ENCODE measurements at places on chromosomes 7 and 10.

DNA sequence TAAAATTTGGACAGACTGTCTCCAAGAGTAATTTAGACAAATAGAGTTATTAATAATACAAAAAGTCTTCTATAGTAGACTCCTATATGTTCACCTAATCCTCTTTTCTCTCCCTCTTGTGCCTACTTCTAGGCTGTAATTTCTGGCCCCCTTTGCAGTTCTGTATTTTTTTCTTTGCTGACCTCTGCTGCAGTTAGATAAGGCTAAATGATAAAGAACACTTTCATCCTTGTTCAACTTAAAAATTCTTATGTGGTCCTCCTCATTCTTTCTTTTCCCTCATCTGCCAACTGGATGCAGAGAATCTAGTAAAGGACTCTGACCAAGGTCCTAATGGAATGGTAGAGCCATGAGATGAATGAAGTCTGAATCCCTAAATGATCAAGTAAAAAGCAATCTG is 20.1 kb downstream of the GLCCI1 start:
- DNase-seq, result no peak

GRCh38 chr10:96473866-96474265 is 39.9 kb downstream of the TLL2 start:
- no peak for DNase-seq

DNA sequence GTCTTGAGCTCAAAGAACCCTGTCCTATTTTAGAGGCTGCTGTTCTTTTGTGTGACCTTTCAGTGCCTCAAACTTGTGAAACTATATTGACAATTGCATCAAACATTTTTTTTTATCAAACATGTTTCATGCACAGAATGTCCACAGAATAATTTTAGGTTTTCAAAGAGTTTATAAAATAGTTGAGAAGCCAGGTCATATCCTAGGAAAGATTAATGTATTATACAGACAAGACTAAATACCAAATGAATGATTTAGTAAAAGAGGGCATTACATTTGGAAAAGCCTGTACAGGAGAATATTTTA is 67.0 kb downstream of the CDK6 start:
- no peak for DNase-seq

DNA sequence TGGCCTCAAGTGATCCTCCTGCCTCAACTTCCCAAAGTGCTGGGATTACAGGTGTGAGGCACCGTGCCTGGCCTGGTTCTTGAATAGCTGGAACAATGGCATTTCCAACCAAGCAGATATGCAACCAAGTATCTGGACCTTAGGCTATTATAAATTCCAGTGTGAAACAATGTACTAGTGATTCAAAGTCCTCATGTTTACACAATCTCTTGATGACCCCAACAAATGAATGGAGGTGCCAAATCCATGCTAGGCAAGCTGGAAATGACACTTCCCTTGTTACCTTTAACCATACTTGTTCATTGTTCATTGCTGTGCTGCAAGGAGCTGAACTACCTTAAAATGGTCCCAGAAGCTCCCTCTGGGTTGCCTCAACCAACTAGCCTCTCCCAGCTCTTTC is 282.2 kb upstream of the KLF14 start:
- DNase-seq, result no peak

- no peak for DNase-seq
These were observed 49.7 kb upstream of the NRF1 start for GRCh38 chr7:129561677-129562359.

GRCh38 chr7:102292813-102293798 is 6.4 kb downstream of the SH2B2 start:
- DNase-seq, result no peak

GRCh38 chr10:119852822-119853221 is 19.8 kb downstream of the MCMBP start:
- DNase-seq, result no peak

DNA sequence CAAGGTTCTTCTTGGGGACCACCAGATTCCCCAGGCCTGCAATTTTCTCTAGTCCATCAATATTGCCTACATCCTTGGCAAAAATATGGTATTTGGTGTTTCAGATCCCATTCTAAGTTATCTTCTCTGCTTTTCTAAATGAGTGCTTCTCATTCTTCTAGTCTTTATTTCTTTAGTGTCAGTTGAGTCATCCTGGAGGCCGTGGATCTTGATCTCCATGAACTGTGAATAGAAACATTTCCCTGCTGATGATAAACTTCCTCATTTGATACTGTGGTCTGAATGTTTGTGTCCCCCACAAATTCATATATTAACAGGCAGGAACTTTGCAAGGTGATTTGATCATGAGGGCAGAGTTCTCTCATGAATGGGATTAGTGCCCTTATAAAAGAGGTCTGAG is 779.3 kb downstream of the INHBA start:
- DNase-seq, result no peak

- no peak for DNase-seq
These were observed 71.2 kb upstream of the DUSP5 start for GRCh38 chr10:110426294-110427181.

DNA sequence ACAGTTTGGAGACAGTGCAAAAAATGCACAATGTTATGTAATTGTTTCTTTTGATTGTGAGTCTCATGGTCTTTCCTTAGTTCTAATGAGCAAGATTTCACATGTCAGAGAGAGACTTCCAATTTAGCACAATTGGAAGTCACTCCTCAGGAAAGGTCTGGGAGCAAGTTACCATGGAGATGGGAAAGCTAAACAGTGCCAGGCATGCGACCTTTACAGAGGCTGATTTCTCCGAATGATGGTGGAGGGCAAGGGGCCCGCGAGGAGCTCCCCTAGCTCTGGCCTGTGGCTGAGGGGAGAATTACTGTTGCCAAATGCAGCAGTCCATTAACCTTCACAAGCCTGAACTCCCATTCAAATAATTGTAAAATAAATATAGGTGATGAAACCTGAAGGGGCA is 59.3 kb downstream of the CDCA7L start:
- no peak for DNase-seq

- DNase-seq, result no peak
These were observed 10.0 kb downstream of the MGMT start for GRCh38 chr10:129477051-129477450.

DNA sequence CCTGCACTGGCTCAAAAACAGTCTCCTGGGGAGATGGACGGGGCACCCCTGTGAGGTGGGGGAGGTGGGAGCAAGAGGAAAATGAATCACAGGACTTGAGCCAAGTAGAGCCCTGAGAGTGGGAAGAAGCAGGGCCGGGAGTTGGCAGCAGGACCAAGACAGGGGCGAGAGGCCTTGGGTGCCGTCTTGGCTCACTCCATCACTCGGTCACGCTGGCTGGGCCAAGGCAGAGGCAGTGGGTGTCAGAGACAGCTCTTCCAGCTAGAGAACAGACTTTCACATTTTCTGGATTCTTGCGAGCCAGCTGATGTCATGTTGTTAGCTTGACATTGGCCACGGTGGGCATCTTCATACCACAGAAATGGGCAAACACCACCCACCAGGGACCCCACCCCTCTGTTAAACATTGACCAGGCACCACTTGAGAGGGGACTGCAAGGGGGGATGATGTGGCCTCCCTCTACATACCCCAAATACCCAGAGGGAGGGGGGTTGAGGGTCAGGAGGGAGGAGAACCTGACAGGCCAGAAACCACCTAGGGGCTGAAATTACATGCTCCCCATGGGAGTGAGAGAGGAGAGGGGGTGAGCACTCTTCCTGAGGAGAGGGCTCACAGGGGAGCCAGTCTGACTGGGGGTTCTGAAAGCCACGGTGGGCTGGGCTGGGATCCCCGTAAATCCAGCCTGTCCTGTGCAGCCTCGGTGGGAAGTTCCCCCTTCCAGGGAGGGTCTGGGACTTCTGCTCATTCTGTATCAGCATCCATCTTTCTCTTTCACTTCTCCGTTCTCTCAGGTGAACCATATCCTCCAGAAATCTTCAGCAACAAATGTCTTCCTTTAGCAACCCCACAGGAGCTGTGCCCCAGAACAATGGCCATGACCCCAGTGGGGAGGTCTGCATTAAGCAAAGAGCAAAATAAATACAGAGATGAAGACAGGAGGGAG is 19.6 kb downstream of the CAMK2B start:
- DNase-seq, result no peak

DNA sequence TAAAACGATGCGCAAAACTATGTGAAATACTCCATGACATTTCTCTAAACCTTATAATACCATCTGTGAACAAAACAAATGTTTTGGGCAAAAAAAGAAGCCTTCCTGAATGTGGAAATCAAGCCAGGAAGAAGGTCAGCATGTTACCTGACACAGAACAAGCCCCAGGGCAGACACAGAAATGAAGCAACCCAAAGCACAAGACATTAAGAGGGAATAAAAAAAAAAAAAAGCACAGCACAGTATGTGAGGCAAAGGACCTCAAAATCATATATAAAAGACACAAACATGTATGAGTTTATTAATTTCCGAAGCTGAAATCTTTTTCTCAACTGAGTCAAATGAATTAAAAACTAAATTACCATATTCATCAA is 161.8 kb downstream of the SKIDA1 start:
- DNase-seq, result no peak

- no peak for DNase-seq
These were observed 53.2 kb upstream of the ABCB4 start for GRCh38 chr7:87528730-87529129.

GRCh38 chr7:12647364-12648219 is 39.8 kb upstream of the ARL4A start:
- peak; percentile 24 for DNase-seq

DNA sequence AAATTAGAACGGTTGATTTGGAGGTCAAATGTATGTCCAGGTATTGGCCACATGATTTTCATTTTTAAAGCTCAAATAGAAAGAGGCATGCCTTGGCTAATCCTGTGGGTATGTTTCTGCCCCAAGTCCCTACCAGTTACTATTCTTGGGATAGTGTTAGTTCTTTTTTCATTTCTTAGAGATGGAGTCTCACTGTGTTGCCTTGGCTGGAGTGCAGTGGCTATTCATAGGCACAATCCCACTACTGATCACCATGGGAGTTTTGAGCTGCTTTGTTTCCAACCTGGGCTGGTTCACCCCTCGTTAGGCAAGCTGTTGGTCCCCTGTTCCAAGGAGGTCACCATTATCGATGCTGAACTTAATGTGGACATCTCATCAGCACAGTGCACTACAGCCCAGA is 46.3 kb downstream of the NRP1 start:
- DNase-seq, result no peak

GRCh38 chr7:130959743-130960207 is 225.8 kb upstream of the KLF14 start:
- DNase-seq, result no peak

GRCh38 chr10:3975016-3975415 is 190.0 kb upstream of the KLF6 start:
- DNase-seq, result no peak

- DNase-seq, result no peak
These were observed 31.9 kb upstream of the AGBL3 start for GRCh38 chr7:134954197-134955082.

DNA sequence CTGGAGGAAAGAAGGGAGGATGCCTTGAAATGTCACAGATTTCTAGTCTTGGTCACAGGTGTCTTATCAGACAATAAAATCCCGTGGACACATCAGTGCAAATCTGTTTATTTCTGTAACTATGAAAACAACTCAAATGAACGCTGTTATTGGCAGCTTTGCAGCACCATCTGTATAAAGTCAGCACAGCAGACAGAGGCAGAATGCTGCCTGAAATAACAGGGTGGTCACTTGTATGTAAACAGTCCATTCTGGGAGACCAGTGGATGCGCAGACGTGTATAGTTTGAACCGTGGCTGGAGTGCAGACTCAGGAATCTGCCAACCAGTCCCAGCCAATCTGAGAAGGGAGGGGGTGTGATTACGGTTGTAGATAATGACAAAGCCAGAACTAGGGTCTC is 54.8 kb downstream of the SEC23IP start:
- no peak for DNase-seq

DNA sequence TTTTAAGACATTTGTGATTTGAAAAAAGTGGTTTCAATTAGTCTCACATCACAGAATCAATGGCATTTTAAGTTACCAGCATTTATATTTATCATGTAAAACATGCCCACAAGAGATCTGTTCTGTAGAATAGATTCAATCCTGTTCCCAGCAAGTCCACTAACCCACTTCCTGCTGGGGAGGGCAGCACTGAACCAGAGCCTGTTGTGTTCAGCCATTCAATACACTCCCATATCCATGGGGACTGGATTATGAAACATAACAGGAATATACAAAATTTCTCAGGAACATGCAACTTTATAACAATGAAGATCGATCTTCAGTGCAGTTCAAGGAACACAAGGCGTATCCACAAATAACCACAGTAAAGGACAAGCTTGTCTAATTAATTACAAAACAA is 24.4 kb upstream of the ANK3 start:
- DNase-seq, result no peak

DNA sequence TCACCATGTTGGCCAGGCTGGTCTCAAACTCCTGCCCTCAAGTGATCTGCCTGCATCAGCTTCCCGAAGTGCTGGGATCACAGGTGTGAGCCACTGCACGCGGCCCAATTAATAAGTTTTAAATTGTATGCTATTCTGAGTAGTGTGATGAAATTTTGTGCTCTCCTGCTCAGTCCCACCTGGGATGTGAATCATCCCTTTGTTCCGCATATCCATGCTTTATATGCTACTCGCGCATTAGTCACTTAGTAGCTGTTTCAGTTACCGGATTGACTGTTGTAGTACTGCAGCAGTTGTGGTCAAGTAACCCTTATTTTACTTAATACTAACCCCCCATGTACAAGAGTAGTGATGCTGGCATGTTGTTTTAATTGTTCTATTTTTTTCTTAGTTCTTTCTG is 47.3 kb upstream of the OIT3 start:
- no peak for DNase-seq

DNA sequence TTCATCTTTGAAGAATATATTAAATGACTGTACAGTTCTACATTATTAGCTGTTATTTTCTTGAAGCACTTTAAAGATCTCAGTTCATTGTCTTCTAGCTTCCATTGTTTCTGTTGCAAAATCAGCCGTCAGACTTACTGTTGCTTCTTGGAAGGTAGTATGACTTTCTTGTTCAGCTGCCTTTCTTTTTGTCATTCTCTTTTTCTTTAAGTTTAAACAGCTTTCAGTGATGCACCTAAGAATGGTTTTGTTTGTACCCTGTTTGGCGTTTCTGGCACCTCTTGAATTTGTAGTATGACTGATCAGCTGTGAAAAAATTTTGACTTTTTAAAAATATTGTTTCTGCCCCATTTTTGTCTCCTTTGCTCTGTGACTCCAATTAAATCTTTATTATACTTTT is 9.3 kb downstream of the MKLN1 start:
- no peak for DNase-seq

DNA sequence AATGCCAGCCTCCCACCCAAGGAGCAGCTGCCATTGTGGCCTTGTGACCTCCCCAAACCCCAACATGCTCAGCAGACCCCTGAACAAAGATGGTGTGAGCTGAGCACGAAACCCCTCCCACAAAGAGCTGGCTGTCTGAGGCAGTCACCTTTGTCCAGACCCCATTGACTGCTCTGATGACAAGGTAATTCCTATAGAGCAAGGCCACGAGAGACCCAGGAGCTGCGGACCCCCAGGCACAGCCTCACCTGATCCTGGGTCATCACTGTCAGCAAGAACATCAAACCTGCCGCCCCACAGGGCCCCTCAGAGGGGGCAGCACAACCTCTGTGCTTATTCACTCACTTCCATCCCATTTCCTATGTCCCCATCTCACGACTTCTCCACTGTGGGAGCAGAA is 102.6 kb downstream of the CPXM2 start:
- no peak for DNase-seq

Measured in mucosa of descending colon (tissue), 3 donors.